ENCODE measurements at places on chromosomes 5 and 9. TPM values are rescaled to one million over a fixed set of nuclear protein-coding genes. Genes with fewer than 3 reads are reported as not detected.
A peak's percentile ranks its signal among the peaks of the same experiment; 100 is the strongest.

TAF11L5 gene
- total RNA-seq = not detected

PLPPR1 gene
- not detected for total RNA-seq

SNCAIP gene
- 0.96 TPM for total RNA-seq

SOHLH1 gene
- not detected for total RNA-seq

ZNF658 gene
- total RNA-seq = 9.8 TPM

PPP3R2 gene
- total RNA-seq = not detected

PAEP gene
- total RNA-seq = not detected

MLANA gene
- total RNA-seq = not detected

FOXD4L4 gene
- total RNA-seq = not detected

DNA sequence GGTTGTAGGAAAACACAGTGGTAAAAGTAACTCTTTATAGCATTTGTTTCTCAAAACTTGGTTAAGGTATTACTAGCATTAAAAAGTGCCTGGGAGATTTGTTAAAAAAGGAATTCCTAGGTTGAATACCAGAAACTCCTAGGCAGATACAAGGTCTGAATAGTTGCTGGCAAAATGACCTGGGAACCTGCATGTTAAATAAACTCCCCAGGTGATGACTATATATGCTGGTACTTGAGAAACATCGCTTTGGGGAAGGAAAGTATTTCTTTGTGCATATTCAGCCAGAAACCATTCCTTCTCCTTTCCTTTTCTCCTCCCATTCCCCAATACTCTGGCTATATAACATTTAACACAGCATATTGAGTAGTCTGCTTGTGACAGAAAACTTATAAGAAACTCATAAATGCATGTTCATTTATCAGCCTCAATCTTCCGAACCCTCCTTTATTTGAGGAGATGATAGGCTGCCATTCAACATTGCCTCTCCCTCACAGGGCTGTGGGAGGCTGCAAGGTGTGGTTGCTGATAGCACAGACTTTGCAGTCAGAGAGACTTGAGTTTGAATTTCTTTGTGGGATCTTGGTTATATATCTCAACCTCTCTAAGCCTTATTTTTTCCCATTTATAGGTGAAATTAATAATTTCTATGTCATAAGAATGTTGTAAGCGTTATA lies 28.7 kb downstream of the PCSK1 start:
- no peaks in the 10 kb centered on the region for H3K4me1 ChIP-seq
- no peak for DNase-seq
- H3K27ac ChIP-seq = no peak overlapping the region
- H3K36me3 ChIP-seq = no peaks in the 10 kb centered on the region

DNA sequence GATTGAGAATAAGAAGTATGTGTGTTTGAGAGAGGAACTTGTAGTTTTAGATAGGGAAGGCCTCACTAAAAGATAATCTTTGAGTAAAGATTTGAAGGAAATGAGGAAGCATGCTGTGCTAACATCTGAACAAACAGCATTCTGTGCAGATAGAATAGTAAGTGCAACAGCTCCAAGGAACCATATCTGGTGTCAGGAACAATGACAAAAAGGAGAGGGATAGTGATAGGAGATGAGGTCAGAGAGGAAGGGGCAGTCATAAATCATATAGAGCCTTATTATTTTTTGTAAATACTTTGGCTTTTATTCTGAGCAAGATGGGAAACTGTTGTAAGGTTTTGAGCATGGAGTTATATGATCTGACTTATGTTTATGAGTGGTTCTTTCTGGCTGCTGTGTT lies 3.8 kb downstream of the MRPL22 start:
- no peaks in the 10 kb centered on the region for H3K27me3 ChIP-seq
- H3K27ac ChIP-seq = no peak overlapping the region
- no peak for DNase-seq
- no peak overlapping the region for H3K4me3 ChIP-seq
- peaks cover 58% of the 10 kb centered on the region for H3K4me1 ChIP-seq

- no peaks in the 10 kb centered on the region for H3K36me3 ChIP-seq
- no peaks in the 10 kb centered on the region for H3K4me1 ChIP-seq
- no peak for DNase-seq
- no peak overlapping the region for H3K4me3 ChIP-seq
These were observed 173.5 kb downstream of the ZNF608 start for GRCh38 chr5:124572971-124573370.

- H3K27ac ChIP-seq = no peak overlapping the region
- no peak overlapping the region for H3K4me3 ChIP-seq
- no peak for DNase-seq
- no peaks in the 10 kb centered on the region for H3K4me1 ChIP-seq
These were observed 725 bp upstream of the OR13C2 start for GRCh38 chr9:104606152-104606551.

DNA sequence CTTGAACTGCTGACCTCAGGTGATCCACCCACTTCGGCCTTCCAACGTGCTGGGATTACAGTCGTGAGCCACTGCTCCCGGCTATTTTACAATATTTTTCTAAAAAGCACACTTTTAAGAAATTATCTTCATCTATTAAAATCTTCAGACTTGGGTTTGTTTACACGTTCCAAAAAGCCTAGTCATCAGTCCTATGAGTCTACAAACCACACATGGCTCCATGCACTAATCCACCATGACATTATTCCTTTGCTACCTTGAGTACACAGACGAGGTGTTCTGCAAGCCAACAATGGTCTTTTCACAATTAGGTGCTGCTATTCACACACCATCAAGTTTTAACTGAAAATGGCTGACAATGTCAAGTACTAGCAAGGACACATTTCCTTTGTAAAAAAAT lies 41.0 kb downstream of the TRPM6 start:
- H3K27ac ChIP-seq = no peak overlapping the region
- H3K27me3 ChIP-seq = no peaks in the 10 kb centered on the region
- no peaks in the 10 kb centered on the region for H3K36me3 ChIP-seq
- H3K4me3 ChIP-seq = no peak overlapping the region
- H3K4me1 ChIP-seq = no peaks in the 10 kb centered on the region
- DNase-seq = no peak

DNA sequence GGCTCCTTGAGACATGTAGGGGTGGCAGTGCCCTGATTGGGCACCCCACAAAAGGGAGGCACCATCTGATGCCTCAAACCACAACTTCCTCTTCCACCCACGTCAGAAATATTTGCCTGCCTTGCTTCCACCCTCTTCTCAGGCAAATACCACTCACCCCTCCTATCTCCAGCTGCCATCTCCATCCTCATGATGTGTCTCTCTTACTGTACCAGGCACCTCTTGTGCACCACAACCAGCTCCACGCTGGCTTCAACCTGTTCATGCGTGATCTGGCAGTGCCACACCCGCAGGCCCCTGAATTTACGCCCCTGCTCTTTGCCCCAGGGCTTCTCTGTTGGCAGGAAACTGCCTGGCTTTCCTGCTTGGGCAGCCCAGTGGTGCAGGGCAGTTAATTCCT lies 87.8 kb upstream of the HSPA9 start:
- peaks cover 19% of the 10 kb centered on the region for H3K4me1 ChIP-seq
- no peak for DNase-seq
- no peak overlapping the region for H3K27ac ChIP-seq
- H3K36me3 ChIP-seq = no peaks in the 10 kb centered on the region

- DNase-seq = peak; percentile 7
- no peaks in the 10 kb centered on the region for H3K36me3 ChIP-seq
- H3K27ac ChIP-seq = no peak overlapping the region
- no peak overlapping the region for H3K4me3 ChIP-seq
- no peaks in the 10 kb centered on the region for H3K4me1 ChIP-seq
These were observed 117.5 kb upstream of the ZNF366 start for GRCh38 chr5:72624641-72625236.

- DNase-seq = no peak
- peaks cover 8% of the 10 kb centered on the region for H3K4me1 ChIP-seq
- H3K4me3 ChIP-seq = no peak overlapping the region
These were observed 75.7 kb upstream of the PIK3R1 start for GRCh38 chr5:68139611-68140441.

DNA sequence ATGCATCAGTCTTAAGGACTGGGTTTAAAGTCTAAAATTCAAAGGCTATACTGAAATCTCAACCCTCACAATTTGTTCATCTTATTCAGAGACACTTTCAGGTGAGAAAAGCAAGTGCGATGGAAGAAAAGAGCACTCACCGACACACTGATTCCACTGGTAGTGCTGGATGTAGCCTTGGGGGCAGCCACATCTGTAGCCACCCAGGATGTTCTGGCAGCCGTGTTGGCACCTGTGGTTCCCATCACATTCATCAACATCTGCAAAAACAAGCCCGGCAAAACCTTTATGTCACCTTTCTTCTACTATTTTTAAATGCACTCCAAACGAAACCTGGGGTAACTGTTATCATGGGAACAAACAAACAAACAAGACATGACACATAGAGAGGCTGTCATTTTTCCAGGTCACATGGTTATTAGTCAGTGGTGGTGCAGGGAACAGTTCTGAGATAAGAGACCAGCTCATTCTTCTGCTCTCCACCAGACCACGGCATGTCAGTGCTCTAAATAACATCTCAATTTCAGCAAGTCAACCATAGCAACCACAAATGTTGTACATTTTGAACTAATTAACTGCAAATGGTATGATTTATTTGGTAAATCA lies 188.4 kb downstream of the SLC12A2 start:
- H3K27me3 ChIP-seq = no peaks in the 10 kb centered on the region
- no peaks in the 10 kb centered on the region for H3K36me3 ChIP-seq
- H3K4me3 ChIP-seq = peak overlapping the region; percentile 36
- H3K4me1 ChIP-seq = no peaks in the 10 kb centered on the region

DNA sequence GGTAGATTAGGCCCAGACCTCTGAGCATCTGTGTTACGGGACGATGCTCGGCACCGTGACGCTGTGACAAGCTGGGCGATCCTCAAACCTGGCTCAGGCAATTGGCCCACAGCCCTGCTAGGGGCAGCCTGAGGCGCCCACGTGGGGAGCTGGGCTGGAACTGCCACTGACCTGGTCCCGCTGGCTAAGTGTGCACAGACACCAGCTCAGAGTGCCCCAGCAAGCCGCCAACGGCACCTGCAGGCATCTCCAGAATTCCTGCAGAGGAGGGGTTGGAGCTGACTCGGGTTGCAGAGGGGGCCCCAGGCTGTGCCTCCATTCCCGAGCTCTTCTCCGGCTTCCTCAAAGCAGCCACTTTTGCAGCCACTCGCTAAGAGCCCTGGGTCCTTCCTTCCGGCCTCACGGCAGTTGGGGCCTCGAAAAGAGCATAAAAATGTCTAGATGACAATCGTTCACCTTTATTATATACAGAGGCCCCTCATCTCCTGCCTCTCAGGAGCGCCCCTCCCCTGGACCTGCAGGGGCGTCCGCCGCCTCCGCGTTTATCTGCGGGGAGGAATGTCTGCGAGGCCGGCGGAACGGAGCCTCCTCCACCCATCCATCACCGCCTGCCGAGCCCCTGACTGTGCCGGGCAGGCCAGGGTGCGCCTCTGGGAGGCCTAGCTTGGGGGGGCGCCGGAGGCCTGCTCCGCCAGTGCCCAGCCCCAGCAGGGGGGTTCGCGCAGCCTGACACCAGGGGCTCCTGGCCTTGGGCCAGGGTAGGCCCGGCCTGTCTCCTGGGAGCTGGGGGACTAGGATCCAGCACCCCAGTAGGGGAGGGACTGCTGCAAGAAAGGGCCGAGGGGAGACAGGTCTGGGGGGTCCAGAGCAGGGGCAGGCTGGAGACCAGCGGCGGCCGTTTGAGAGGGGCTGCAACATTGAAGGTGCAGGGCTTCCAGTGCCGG lies 144.9 kb downstream of the BARX1 start:
- no peak overlapping the region for H3K27ac ChIP-seq
- no peak for DNase-seq
- H3K36me3 ChIP-seq = no peaks in the 10 kb centered on the region
- H3K4me3 ChIP-seq = no peak overlapping the region
- H3K27me3 ChIP-seq = peaks cover 56% of the 10 kb centered on the region

- H3K27me3 ChIP-seq = no peaks in the 10 kb centered on the region
- no peaks in the 10 kb centered on the region for H3K4me1 ChIP-seq
- H3K36me3 ChIP-seq = no peaks in the 10 kb centered on the region
- no peak overlapping the region for H3K4me3 ChIP-seq
- DNase-seq = no peak
These were observed 166.5 kb downstream of the LPAR1 start for GRCh38 chr9:110871736-110872135.

- DNase-seq = no peak
- H3K27me3 ChIP-seq = no peaks in the 10 kb centered on the region
- H3K4me3 ChIP-seq = no peak overlapping the region
- no peak overlapping the region for H3K27ac ChIP-seq
- no peaks in the 10 kb centered on the region for H3K36me3 ChIP-seq
- H3K4me1 ChIP-seq = peaks cover 9% of the 10 kb centered on the region
These were observed 30.1 kb downstream of the PPARGC1B start for GRCh38 chr5:149759986-149760853.

GRCh38 chr5:179792612-179793467 lies 946 bp upstream of the LTC4S start:
- H3K27me3 ChIP-seq = no peaks in the 10 kb centered on the region
- H3K4me3 ChIP-seq = peak overlapping the region; percentile 76
- peaks cover 56% of the 10 kb centered on the region for H3K4me1 ChIP-seq
- no peaks in the 10 kb centered on the region for H3K36me3 ChIP-seq

GRCh38 chr5:23730023-23730422 lies 222.6 kb downstream of the PRDM9 start:
- no peaks in the 10 kb centered on the region for H3K36me3 ChIP-seq
- H3K4me1 ChIP-seq = no peaks in the 10 kb centered on the region
- H3K4me3 ChIP-seq = no peak overlapping the region
- no peak overlapping the region for H3K27ac ChIP-seq
- no peaks in the 10 kb centered on the region for H3K27me3 ChIP-seq

DNA sequence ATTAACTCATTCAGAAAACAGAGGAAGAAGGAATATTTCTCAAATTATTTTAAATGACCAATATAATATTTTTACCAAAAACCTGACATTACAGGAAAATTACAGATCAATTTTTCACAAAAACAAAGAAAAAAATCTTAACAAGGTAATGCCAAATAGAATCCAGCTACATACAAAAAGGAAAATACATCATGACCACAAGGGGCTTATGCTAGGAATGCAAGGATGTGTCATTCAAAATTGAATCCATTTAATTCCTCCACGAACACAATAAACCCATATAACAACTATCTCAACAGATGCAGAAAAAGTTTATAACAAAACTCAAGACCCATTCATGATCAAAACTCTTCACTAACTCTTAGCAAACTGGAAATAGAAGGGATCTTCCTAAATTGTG lies 239.8 kb downstream of the EPB41L4A start:
- no peaks in the 10 kb centered on the region for H3K4me1 ChIP-seq
- H3K36me3 ChIP-seq = peaks cover 40% of the 10 kb centered on the region
- H3K27ac ChIP-seq = no peak overlapping the region
- H3K27me3 ChIP-seq = no peaks in the 10 kb centered on the region
- no peak for DNase-seq

DNA sequence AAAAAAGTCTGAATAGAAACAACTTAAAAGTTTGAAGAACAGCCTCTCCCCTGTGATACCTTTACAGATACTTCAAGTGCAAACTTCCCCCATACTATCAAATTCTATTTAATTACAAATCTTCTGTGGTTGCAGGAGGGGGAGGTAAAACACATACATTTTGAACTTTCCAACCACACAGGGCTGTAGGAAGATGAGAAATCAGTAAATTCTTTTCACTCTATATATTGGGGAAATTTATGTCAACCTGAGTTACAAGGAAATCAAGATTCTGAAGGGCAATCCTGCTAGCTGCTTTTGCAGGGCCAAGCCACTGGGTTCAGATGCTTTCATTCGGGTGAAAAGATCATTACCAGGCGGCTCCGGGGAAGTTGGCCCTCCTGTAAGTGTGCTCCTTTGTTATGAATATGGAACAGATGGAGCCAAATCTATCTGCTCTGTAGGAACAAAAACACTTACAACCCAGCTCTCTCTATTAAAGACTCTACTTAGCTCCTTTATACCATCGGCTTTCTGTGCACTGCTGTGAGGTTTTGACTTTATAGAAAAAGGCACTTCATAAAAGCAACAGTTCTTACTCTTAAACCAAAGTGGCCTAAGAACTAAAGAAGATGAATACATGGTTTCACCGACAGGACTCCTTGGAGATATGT lies 269.1 kb downstream of the EFNA5 start:
- no peaks in the 10 kb centered on the region for H3K36me3 ChIP-seq
- H3K4me3 ChIP-seq = no peak overlapping the region
- peaks cover 16% of the 10 kb centered on the region for H3K4me1 ChIP-seq
- no peak for DNase-seq
- no peak overlapping the region for H3K27ac ChIP-seq

Measured in heart right ventricle (tissue), 16 donors.